NCI-H1436 treated with DMSO at 0.1 percent for 48 hours (cell line): ENCODE measurements at places on chromosomes 2 and 18.

DNA sequence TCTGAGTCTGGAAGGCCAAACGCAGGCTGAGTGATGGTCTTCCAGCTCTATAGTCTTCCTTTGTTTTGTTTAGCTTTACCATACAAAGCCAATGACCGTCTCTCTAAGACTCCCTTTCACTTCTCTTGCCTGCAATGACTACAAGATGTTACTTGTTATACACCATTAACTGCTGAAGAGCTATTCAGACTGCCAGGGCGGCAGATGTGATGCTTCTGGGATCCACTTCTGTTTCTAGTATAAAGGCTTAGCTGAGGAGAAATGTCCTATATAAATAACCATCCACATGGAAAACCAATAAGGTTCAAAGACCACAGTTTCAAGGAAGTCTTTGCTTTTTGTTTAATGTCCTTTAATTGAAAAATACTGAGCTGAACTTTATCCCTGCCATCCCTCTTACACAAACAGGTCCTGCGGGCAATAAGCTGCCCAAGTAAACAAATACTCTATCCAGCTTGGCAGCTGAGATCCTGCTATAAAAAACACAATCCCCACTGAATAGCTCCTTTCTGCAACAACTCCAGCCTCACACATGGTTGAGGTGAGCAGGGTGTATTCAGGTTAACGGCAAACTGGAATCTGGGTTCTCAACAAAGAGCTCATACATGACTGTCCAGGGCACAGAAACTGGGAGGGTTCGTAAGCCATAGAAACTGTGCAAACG lies 124.6 kb downstream of the VIT start:
- DNase-seq: no peak

DNA sequence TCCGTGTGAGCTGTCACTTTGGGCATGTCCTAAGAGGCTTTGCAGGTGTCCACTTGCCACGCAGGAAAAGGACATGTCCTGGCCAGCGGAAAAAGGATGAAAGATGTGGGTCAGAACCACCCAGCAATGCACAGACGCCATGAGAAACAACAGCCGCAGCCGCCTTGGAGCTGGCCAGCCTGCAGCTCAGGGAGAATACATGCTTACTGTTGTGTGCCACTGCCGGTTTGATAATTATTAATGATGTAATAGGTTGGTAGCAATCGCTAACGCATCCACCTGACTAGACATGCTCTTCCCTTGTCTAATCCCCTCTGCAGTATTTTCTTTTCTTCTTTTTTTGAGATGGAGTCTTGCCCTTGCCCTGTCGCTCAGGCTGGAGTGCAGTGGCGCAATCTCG lies 221.7 kb downstream of the HAUS1 start:
- DNase-seq: no peak

- DNase-seq: no peak
These were observed 154.9 kb downstream of the CAPN13 start for GRCh38 chr2:30652271-30652915.

GRCh38 chr18:59387687-59388565 lies 28.9 kb upstream of the LMAN1 start:
- no peak for DNase-seq

GRCh38 chr2:178238154-178238521 lies 43.8 kb downstream of the OSBPL6 start:
- DNase-seq: no peak

DNA sequence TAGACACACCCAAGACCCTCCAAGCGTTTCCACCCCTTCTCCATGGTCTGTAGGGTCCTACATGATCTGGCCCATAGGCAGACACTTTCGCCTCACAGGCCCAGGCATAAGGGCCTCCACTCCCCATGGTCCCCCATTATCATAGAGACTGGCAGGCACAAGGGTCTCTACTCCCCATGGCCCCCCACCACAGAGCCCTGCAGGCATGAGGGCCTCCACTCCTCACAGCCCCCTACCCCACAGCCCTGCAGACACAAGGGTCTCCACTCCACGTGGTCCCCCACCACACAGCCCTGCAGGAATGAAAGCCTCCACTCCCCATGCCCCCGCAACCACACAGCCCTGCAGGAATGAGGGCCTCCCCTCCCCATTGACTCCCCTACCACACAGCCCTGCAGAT lies 159.7 kb upstream of the AGAP1 start:
- DNase-seq: no peak

DNA sequence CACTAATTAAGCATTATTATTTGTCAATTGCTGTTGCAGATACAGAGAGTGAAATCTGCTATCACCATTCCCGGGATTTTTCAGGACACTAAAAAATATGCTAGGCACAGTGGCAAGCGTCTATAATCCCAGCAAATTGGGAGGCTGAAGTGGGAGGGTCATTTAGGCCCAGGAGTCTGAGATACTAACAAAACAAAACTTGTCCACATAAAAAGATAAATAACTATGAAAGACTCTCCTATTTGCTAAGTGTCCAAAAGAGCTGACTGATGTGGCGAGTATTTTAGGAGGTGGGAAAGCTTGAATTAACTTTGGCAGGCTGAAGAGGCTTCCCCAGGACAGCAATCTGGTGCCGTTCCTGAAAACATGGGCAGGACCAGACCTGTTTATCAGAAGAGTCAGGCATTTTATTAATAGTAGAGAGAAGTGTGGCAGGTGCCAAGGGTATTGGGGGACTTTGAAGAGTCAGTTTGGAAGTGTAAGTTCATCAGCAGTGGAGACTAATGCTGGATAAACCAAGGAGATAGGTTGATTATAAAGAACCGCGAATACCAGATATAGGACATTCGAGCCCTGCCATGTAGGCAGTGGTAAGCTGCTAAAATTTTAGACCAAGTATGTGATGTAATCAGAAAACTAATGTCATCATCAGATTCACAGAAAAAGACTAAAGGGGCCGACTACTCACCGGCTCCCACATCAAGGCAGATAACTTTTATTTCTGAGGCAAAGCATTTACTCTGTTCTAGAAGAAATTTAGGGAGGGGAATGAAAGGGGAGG lies 201.8 kb downstream of the EPHA4 start:
- no peak for DNase-seq

DNA sequence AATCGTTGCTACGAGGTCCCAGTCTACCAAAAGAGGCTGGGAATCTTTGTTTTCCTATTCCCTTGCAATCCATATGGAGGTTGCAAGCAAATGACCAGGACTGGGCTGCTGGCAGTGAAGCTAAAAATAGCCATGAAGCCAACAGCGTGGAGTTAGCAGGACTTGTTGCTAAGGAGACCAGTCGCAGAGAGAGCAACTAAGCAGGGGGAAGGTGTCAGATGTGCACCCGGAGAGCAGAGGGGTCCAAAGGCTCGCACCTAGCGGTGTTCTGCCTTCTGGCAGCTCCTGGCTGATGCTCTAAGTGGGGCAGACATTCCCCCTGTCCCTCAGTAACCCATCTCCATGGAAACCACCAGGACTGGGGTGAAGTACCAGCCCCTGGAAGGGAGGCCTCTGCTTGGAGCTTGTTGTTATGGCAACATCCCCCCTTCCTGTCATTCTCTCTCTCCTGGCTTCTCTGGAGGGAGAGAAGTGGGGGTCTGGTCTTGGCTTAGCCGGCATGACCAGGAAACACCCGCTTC lies 84.6 kb downstream of the DNMT3A start:
- no peak for DNase-seq

DNA sequence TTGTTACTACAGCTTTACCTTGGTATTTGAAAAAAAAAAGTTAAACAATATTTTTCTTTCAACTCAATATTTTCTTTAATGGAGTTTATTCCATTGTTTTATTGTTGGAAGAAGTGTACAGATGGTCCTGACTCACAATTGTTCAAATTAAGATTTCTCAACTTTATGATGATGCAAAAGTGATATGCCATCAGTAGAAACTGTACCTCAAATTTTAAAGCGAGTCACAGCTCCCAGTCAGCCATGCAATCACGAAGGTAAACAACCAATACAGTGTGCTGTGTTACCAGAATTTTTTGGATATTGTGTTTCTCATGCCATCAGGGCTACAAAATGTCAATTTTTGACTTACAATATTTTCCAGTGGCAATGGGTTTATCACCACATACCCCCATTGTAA lies 54.0 kb upstream of the COL5A2 start:
- DNase-seq: no peak

- DNase-seq: no peak
These were observed 42.4 kb downstream of the SLC14A2 start for GRCh38 chr18:45657357-45658335.

DNA sequence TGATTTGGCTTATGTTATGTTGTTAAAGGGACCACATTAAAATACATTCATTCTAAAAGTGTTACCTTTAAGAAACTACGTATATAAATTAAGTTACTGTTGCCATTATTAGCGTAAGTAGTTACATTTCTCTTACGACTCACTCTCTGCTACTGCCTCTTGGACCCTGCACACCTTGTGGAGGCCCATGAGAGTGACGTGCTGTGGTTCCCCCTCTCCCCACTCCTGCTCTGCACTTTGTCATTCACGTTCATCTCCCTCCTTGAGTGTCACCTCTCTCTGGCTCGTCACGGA lies 830 bp upstream of the MERTK start:
- DNase-seq: no peak

DNA sequence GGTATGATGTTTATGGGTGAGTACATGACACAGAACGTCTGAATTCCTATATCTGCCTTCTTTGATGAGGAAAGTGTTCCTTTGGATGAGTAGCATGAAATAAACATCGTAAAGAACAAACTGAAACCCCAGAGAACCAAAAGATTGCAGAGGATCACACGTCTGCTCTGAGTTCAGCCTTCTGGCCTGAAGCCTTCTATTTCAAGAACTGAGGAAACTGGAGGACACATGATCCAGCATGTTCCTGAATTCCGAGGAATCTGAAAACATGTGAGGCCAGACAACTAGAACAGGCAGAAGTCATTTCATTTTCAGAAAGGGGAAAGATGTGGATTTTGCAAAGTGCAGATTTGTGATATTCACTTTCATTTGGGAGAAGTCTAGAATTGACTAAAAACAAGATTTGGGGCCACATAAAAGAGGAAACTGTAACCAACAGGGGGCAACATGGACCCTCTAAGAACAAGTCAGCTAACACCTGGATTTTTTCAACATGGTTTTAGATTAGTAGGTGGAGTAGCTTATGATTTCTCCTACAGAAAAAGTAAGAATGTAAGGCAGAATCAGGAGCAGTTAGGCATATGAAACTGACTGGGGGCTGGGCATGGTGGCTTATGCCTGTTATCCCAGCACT lies 8.3 kb downstream of the SULT6B1 start:
- DNase-seq: no peak

DNA sequence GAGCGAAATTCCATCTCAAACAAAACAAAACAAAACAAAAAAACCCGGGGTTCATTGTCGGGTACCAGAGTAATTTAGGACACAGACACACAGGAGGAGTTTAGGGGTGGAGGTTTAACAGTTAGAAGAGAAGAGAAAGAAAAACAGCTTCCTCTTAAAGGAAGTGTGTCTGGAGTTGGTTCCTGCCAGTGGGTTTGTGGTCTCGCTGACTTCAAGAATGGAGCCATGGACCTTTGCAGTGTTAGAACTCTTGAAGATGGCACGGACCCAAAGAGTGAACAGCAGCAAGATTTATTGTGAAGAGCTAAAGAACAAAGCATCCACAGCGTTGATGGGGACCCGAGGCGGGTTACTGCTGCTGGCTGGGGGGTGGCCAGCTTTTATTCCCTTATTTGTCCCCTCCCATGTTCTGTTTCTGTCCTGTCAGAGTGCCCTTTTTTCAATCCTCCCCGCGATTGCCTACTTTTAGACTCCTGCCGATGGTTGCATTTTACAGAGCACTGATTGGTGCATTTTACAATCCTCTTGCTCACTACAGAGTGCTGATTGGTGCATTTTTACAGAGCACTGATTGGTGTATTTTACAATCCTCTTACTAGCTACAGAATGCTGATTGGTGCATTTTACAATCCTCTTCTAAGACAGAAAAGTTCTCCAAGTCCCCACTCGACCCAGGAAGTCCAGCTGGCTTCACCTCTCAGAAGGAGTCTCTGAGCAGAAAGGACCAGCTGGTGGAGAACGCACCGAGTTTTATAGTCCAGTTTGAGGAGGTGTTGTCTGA lies 28.7 kb upstream of the ATP8B1 start:
- no peak for DNase-seq

GRCh38 chr2:173118395-173118794 lies 42.7 kb downstream of the MAP3K20 start:
- DNase-seq: no peak

DNA sequence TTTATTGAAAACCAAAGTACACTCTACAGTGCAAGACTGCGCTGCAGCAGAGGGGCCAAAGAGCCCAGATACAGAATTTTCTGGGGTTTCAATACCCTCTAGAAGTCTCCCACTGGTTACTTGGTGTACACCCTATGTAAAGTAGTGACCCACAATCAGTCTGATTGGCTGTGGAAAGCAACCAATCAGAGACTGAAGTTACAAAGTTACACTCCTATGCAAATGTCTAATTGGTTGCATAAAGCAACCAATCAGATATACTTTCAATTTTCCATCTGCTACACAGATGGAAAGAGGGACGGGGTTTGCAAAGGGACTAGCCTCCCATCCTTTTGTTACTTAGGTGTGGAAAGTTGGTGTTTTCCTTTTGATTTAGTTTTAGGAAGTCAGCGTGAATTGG lies 198.9 kb upstream of the SH3BP4 start:
- peak; percentile 4 for DNase-seq

DNA sequence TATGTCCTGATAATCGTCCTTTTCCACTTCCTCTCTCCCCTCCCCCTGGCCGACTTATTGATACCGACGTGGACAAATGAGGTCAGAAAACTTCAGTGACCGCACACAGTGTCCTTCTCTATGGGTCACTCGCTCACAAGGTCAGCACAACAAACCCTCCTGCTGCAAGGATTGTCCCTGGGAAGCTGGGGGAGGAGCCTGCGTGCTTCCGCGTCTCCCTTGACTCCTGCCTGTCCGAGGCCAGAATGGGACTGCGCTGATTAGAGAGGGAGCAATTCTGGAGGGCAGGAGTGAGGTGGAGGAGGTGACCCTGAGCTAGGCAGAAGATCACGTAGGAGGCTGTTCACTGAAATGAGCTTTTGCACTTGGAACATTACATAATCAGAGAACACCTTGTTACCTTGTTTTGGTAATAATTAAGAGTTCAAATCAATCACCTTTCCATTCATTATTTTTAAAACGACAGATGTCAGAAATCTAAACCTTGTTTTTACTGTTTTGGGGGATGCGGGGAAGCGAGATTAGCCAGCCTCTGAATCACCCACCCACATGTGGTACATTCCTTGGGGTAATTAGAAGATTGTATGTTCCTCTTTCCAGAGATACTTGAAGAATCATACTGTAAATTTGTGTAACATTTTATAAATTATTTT lies 70.6 kb downstream of the CTAGE1 start:
- no peak for DNase-seq

GRCh38 chr2:238240757-238241711 lies 1.2 kb upstream of the HES6 start:
- peak; percentile 47 for DNase-seq

- DNase-seq: no peak
These were observed 58.4 kb downstream of the KIF5C start for GRCh38 chr2:148933456-148933855.

- DNase-seq: no peak
These were observed 49.7 kb downstream of the STK25 start for GRCh38 chr2:241458687-241459086.
